ENCODE measurements at places on chromosomes 16 and 17. TPM values are rescaled to one million over a fixed set of nuclear protein-coding genes. Genes with fewer than 3 reads are reported as not detected.

The NACA2 gene
- polyA plus RNA-seq: 0.43 TPM

The COL1A1 gene
- 14.4 TPM for polyA plus RNA-seq

- H3K27me3 ChIP-seq: no peaks in the 10 kb centered on the region
- no peak overlapping the region for H3K27ac ChIP-seq
- DNase-seq: no peak
- peaks cover 6% of the 10 kb centered on the region for H3K36me3 ChIP-seq
- H3K4me3 ChIP-seq: no peak overlapping the region
These were observed 233.4 kb downstream of the PHKB start for GRCh38 chr16:47694543-47694942.

- H3K36me3 ChIP-seq: no peaks in the 10 kb centered on the region
- DNase-seq: no peak
- H3K27ac ChIP-seq: no peak overlapping the region
- peaks cover 23% of the 10 kb centered on the region for H3K27me3 ChIP-seq
- no peak overlapping the region for H3K4me3 ChIP-seq
These were observed 369 bp upstream of the BTBD17 start for GRCh38 chr17:74362069-74362405.

- no peaks in the 10 kb centered on the region for H3K36me3 ChIP-seq
- no peak overlapping the region for H3K27ac ChIP-seq
- no peaks in the 10 kb centered on the region for H3K4me1 ChIP-seq
- H3K4me3 ChIP-seq: no peak overlapping the region
- DNase-seq: no peak
These were observed 1.0 kb downstream of the MYLK3 start for GRCh38 chr16:46746821-46747776.
